Tracheal epithelial cell (primary cell): ENCODE measurements at places on chromosomes 3 and 15. TPM values are rescaled to one million over a fixed set of nuclear protein-coding genes. Genes with fewer than 3 reads are reported as not detected.

The GOLGA8T gene
- total RNA-seq = not detected in 2 replicates

The SUMF1 gene
- 98.9 and 101 TPM in 2 replicates for total RNA-seq

The FBXO40 gene
- total RNA-seq = not detected in 2 replicates

The FOXB1 gene
- not detected in 2 replicates for total RNA-seq

The PLIN1 gene
- 0.24 TPM in 1 of 2 replicates, not detected in the other for total RNA-seq

The CCDC54 gene
- total RNA-seq = not detected in 2 replicates

The HRH1 gene
- 3.6 and 8.9 TPM in 2 replicates for total RNA-seq

The COPS2 gene
- 41.0 and 57.8 TPM in 2 replicates for total RNA-seq

The LRIG1 gene
- 7.2 and 13.4 TPM in 2 replicates for total RNA-seq

The SCN11A gene
- total RNA-seq = under 0.01 TPM in 1 of 2 replicates, not detected in the other

The SLC6A20 gene
- 1.7 TPM in 1 of 2 replicates, not detected in the other for total RNA-seq

The SLC28A1 gene
- total RNA-seq = not detected in 2 replicates

The TM4SF1 gene
- total RNA-seq = 79.7 and 277 TPM in 2 replicates

The RTP1 gene
- not detected in 2 replicates for total RNA-seq

The ISL2 gene
- not detected in 2 replicates for total RNA-seq

The KNG1 gene
- not detected in 2 replicates for total RNA-seq

The TMEM115 gene
- 31.1 and 45.1 TPM in 2 replicates for total RNA-seq

The RARRES1 gene
- total RNA-seq = 0.85 and 1.2 TPM in 2 replicates

The ITIH1 gene
- total RNA-seq = not detected in 2 replicates

The C3orf22 gene
- not detected in 2 replicates for total RNA-seq

The CDHR4 gene
- total RNA-seq = not detected in 2 replicates

The SHISA5 gene
- 86.5 and 110 TPM in 2 replicates for total RNA-seq

The RASL12 gene
- total RNA-seq = not detected in 2 replicates
